ENCODE measurements at places on chromosomes 1 and 21.

DNA sequence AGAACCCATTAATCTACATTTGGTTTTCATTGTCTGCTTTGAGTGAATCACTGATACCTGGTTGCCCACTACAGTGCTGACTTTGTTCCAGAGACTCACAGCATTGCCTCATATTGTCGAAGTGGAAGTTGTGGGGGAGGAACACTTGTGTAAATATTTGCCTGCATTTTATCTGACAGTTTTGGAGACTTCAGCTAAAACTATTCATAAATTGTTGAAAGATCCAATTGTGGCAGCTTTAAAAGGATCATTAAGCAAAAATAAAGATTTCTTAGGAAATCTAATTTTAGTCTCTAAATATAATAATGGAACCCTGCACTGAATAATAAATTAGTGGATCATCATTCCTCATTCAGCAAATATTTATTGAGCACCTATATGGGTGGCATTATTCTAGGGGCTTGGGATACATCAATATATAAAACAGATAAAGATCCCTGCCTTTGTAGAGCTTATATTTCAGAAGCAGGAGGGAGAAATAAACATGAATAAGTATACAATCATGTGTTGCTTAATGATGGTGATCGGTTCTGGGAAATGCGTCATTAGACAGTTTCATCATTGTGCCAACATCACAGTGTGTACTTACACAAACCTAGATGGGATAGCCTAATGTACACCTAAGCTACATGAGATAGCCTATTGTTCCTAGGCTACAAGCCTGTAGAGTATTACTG is 73.5 kb downstream of the OSBPL9 start:
- no peak for DNase-seq

DNA sequence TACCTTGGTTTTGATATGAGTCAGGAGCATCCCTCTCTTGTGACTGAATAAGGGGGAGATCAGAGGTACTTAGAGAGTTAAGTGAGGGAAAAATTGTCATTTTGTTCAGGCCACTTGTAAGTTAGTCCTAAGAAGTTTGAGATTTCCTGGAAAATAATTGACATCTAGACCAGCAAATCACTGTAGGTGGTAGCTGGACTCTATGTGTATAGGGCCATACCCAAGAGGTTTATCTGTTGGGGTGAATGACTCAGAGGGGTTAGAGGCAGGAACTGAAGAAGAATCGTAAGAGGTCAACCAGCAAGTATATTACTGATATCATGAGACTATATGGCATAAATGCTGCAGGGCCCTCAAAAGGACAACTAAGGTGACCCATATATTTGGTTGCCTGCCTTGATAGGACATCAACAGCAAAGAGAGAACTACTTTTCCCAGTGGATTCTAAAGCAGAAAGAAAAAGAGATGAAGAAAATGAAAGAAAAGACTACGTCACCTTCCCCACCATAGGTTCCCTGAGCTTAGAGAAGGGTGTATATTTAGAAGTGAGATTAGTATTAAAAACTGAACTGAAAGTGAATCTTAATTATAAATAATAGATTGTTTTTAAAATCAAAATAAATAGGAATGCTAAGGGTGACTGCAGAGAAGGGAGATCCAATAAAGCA is 8.0 kb upstream of the RNPC3 start:
- no peak for DNase-seq

DNA sequence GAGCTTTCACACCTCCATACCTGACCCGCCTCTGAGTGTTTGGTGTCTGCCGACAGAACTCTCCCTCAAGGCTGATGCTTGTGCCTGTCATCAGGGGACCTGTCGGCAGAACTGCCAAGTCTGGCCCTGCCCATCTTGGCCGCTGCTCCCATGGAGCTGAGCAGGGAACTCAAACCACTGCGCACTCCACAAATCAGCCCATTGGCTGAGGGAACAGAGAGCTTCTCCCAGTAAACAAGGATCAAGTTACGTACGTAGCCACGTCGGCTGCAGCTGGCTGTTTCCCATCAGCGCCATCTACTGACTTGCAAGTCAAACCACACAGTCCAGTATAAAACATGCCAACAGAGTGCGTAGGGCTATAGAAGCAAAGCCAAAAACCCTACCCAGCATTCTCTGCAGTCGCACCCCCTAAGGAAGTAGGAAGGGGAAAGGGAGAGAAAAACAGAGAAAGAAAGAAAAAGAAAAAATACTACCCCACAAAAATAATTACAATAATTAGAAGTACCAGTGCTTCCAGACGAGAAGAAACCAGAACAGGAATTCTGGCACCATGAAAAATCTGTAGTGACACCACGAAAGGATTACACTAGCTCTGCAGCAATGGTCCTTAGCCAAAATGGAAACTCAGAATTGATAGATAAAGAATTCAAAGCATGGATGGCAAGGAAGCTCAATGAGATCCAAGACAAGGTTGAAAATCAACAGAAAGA is 13.1 kb downstream of the KRTAP13-1 start:
- DNase-seq, result peak; percentile 97

DNA sequence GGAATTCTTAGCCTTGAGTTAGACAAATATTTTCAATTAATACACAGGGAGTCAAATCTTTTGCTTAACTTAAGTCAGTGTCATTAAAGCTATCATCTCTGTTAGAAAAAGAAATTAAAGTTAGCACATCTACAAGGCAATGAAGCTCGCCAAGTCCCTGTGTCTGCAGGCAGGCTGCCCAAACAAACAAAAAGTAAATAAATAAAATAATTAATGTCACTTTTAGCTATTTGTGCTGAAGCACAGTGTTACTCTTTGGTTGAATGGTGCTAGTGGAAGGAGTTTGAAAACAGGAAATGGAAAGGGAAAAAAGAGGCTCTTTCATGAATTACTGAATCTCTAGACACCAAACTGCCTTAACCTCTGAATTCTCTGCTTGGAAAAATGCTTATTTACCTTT is 37.1 kb upstream of the COL11A1 start:
- DNase-seq, result no peak

GRCh38 chr21:16194095-16194787 is 464.5 kb downstream of the USP25 start:
- DNase-seq, result peak; percentile 68

GRCh38 chr1:109639841-109640184 is 16.1 kb upstream of the GSTM4 start:
- DNase-seq, result no peak

GRCh38 chr1:238562341-238562740 is 671.6 kb upstream of the ZP4 start:
- DNase-seq, result no peak

DNA sequence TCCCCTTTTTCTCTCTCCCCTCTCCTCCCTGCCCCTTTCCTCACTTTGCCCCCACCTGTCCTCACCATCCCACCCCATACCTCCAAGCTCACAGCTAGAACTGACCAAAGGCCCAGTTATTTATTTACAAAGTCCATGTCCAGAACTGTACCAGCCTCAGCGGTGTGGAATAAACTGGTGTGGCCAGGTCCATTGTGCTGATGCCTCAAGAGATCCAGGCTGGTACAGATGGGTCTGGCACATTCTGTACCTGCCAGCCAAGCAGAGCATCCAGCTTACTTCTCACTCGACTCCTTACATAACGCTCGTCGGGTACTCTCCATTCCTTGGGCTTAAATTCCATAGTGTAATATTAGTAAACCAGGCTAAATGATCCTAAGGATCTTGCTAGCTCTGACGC is 11.8 kb downstream of the PDZK1IP1 start:
- no peak for DNase-seq

DNA sequence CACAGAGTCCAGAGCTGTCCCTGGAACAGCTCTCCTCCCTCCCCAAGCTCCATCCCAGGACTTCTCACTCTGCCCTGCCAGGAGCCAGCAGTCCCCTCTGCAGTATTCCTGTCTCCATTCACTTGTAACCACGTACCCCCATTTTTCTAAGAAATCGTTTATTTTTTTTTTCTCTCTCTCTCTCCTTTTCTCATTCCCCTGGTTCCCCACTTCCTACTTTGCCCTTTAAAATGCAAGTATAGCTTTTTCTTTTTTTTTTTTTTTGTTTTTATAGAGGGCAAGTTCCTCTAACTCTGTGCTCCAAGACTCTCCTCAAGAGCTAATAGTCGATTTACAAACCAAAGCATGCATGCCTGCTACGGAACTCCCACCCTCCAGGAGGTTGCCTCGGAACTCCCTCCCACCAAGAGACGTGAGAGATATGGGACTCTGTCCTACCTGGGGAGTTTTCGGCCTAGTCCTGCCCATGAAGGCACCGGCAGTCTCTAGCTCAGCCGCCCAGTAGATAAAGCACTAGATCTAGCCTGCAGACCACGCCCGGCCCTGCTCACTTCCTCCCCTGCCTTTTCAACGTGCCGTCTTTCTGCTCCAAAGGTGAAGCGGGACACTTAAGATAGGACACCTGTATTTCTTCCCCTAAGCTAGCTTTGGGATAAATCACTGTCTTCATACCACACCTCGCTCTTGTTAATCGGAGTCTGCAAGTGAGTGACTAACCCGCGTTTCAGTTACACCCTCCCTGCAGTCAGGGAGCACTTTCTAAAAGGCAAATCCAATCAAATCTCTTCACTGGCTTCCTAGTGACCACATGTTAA is 27.7 kb downstream of the TNFRSF9 start:
- DNase-seq, result peak; percentile 74

DNA sequence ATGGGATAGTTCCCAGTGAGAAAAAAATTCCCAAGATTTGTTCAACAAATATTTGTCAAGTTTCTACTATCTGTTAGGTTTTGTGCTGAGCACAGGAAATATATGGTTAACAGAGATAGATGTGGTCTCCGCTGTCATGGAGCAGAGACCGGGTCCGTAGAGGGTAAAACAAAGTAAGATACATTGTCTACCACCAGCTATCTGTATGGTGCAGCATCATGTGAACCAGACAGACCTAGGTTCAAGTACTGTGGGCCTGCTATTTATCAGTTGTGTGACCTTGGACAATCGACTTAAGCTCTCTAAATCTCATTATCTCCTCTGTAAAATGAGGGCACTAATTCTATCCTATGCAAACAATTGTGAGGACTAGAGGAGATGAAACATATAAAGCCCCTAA is 109.8 kb downstream of the DUSP10 start:
- no peak for DNase-seq

DNA sequence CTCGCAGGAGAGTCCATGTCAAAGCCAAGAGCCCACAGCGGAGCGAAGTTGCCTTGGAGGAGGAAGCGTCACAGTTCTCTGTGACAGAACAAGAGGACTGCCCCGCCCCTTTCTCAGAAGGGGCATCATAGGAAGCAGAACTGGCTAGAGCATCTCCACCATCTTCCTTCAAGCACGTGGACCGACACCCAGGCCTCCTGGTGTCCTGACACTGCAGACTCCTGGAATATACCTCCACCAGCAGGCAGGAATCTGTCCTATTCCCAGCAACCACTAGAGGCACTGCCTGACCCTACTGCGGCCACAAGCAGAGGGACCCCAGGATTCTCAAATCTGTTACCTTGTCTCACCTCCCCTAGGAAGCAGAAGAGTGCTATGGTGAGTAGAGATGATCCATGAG is 37.8 kb downstream of the GPA33 start:
- DNase-seq, result peak; percentile 86

DNA sequence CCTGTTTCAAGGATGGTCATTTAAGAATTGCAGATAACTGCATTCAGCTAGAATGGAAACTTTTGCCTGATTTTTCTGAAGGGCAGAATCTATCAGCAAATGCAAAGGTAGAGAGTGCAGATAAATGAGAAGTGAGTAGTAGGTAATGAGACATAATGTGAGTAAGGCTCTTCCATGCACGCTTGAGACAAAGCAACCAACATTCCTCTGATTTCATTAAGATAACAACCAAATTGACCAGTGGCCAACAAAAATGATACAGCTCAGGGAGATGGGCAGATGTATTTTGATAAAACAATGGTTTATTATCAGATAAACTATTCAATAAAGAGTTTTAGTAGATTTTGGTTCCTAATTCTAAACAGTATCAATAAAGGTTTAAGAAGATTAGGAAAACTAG is 404.4 kb upstream of the PBX1 start:
- DNase-seq, result no peak

DNA sequence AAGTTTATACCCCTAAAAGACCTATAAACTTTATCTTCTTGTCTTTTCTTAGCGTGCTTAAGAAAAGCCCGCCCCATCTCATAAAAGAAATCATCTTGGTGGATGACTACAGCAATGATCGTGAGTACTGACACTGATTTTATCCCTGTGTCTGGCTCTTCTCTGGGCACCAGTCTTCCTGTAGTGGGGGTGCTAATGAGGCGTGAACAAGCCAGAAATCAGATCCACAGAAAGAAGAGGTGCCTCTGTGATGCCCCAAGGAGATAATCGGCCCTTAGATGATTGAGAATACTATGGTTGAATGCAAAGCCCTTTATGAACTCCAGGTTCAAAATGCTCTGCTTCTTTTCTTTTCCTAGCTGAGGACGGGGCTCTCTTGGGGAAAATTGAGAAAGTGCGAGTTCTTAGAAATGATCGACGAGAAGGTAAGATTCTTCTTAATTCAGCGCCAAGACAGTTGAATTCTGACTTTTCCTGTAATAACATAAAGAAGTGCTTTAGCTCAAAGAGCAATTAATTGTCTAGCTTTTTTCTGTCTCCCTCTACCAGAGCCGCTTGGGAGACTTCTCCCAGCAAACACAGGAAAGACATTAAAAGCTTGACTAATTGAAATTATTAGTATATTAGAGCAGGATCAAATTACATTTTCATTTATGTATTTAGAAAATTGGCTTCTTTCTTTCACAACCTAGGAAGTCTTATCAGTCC is 169.4 kb downstream of the GALNT2 start:
- peak; percentile 74 for DNase-seq

GRCh38 chr1:2052756-2053155 is 2.5 kb downstream of the PRKCZ start:
- DNase-seq, result no peak

DNA sequence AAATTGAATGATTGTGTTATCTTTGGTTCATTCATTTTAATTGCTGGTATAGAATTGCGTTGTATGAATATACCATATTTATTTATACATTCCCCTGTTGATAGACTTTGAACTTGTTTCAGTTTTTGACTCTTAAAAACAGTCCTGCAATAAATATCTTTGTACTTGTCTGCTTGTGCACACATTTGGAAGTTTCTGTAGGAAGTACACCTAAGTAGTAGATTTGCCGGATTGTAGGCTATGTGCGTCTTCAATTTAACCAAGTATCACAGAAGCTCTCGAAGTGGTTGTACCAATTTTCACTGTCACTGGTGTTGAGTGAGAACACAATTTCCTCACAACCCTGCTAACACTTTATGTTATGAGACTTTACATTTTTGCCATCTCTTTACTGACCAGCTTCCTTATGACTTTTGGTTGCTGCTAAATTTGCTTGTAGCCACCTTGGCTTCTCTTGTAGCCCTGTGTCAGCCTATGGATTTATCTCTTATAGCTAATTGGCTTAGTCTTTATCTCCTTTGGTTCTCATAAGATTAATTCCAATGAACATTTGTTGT is 2.2 kb downstream of the TTC3 start:
- DNase-seq, result no peak

- no peak for DNase-seq
Observed at GRCh38 chr1:216905137-216905536, 181.9 kb upstream of the ESRRG start.

GRCh38 chr1:85575363-85575995 is 5.1 kb upstream of the CCN1 start:
- no peak for DNase-seq

DNA sequence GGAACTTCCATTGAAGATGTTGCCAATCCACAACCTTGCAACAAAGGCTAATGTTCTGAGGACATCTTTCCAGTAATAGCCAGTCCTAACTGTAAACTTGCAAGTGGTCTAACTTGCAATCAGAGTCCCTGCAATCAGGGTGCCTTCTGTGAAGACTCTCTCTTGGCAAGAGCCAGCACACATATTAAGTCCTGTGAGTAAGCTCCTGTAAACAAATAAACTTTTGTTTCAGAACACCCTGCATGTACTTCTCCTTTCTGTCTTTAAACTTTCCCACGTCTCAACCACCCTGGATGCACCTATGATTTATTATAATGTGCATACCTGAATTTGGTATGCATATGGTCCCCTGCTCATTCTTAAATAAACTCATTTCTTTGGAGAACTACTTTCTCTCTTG is 9.1 kb downstream of the GBP7 start:
- no peak for DNase-seq

Data from endodermal cell (in vitro differentiated cells).